Hematopoietic multipotent progenitor cell treated with erythropoietin and hydrocortisone succinate and interleukin-3 and kit ligand, for 6 days (in vitro differentiated cells): ENCODE measurements at places on chromosomes 4 and X.

DNA sequence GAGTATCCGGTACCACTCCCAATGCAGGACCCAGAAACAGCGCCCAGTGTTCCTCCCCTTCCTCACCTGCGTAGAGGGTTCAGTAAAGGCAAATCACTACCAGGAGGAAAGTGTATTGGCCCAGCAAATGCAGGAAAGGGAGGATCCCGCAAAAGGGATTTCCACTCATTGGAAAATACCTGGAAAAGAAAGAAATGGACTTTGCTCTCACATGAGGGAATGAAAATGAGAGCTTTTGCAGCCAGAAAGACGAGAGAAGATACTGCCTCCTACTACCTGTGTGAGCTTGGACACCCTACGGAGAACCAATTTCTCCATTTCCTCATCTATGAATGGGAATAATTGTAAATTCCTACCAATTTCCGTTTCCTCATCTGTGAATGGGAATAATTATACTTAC, 184.1 kb upstream of the PPARGC1A start:
- no peak for DNase-seq

- peak; percentile 86 for DNase-seq
These were observed 32.7 kb downstream of the ACSL1 start for GRCh38 chr4:184792950-184793555.

DNA sequence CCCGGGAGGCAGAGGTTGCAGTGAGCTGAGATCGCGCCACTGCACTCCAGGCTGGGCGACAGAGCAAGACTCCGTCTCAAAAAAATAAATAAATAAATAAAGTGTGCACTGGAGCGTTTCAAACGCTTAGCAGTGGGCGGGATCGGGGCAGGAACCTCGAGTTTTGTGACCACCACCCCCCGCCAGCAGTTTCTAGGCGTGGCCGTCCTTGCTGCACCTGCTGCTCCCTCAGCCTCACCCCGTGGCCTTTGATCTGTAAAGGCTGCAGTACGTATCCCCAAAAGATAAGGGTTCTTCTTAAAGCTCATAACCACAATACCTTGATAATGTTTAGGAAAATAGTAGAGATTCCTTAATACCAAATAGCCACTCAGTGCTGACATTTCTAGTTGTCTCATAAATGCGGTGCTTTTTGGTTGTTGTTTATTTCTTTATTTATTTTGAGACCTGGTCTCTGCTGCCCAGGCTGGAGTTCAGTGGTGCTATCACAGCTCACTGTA, 33.2 kb downstream of the PCGF3 start:
- DNase-seq = peak; percentile 56

GRCh38 chrX:19627081-19627480, 111.8 kb upstream of the MAP3K15 start:
- no peak for DNase-seq

GRCh38 chr4:76430519-76431388, 4.3 kb upstream of the SHROOM3 start:
- DNase-seq = peak; percentile 86

DNA sequence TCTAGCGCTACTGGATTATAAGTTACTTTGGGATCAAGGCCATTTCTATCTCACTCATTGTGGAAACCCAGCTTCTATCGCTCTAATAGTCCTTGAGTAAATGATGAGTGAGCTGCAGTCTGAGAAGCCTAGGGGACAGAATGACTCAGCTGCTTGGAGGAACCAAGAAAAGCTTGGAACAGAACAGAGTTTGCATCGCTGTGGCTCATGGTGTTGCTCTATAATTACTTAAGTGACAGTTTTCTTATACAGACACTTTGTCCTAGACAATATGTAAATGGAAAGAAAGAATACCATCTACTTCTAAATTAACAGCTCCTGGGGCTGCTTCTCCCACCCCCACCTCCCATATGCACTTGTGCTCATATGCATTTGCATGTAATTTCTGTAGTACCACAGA, 156.9 kb downstream of the SLIT2 start:
- no peak for DNase-seq

DNA sequence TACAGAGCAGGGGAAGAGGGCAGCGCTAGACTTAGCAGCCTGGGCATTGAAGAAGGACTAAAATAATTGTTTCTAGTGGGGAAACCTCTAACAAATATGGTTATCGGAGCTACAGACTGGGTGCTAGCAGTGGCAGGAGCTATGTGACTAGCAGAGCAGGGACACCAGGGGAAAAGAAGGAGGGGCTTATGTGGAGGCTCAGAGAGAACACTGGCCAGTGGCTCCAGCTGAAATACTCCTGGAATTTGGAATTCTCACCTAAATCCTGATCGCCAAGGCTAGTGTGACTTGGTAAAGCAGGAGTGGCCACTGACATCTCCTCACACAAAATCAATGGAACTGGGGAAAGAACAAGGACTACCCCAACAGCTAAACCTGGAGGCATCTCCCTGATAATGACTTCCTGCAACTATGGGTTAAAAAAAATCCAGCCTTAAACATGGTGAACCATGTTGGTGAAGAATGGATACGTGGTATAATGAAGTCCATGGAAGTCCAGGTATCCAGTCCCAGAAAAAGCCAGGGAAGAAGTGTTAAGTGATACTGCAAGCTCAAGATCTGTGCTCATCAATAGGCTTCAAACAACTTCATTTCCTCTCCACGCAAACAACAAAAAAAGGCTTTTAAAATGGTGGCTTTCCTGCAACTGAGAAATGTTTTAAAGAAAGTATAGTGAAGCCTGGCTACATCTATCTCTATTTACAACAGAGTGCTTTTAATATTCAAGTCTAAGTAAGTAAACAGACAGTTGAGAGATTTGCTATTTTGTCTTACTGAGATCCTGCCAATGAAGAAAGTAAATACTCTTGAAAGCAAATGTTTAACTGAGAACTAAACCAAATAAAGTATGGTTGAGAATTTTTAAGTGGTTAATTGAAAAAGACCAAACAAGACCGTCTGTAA, 1.8 kb downstream of the TAPT1 start:
- peak; percentile 53 for DNase-seq

DNA sequence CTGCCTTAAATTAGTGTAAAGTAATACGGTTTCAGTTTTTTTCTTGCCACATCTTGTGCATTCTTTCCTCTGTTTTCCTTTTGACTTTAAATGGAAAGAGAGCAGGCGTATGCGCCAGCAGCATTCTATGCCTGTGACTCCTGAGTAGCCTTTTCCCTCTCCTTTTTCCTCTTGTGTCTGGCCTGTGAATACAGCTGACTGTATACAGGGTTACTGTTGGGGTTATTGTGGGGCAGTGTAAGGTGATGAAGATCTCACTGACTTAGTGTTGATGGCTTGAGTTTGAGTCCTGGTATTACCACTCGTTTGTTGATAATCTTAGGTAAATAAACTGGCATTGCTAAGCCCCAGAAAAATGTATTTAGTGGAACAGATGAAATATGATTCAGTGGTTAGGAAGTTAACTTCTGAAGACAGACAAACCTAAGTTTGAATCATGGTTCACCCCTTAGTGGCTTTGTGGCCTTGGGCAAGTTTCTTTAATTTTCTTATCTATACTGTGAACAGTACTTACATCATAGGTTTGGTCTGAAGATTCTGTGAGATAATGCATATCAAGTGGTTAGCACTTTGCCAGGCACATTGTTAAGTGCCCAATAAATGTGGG, 105.1 kb downstream of the FNIP2 start:
- peak; percentile 73 for DNase-seq

- DNase-seq = no peak
These were observed 6.3 kb upstream of the CSN3 start for GRCh38 chr4:70236125-70236524.

GRCh38 chrX:153400146-153401132, 711 bp downstream of the PNMA6E start:
- DNase-seq = peak; percentile 67

- no peak for DNase-seq
These were observed 59.1 kb upstream of the GRPEL1 start for GRCh38 chr4:7126981-7127380.

- no peak for DNase-seq
These were observed 67.6 kb downstream of the ELOVL6 start for GRCh38 chr4:110130576-110131358.

DNA sequence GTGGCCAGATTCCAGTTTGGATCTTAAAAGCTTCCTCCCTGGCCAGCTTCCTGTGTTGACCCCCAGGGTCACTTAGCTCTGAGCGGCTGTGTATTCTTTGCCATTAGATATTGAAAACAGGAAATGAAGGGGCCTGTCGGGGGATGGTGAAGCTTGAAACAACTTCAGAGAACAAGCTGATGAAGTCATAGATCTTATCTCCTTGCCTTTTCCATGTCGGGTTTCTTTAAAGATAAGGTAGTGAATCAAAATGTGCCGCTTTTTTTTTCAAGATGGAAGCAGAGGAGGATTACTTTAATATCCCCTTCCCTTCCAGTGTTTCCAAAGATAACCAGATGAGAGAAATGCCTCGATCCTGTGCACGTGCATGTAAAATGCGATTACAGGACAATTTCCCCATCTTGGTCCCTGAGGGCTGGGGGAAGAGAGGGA, 508.5 kb downstream of the MID1IP1 start:
- DNase-seq = peak; percentile 50

- DNase-seq = peak; percentile 32
These were observed 105.3 kb upstream of the NKX1-1 start for GRCh38 chr4:1511441-1512041.
